ENCODE measurements at places on chromosomes 1 and 21. TPM values are rescaled to one million over a fixed set of nuclear protein-coding genes. Genes with fewer than 3 reads are reported as not detected.

CLDN14 gene
- polyA plus RNA-seq, result 2.4 TPM

SMAP2 gene
- polyA plus RNA-seq, result 23.0 TPM

GBP6 gene
- polyA plus RNA-seq, result not detected

GRCh38 chr1:54846716-54847284 is 40.2 kb downstream of the DHCR24 start:
- no peak for DNase-seq

- no peak for DNase-seq
These were observed 11.1 kb downstream of the CERS2 start for GRCh38 chr1:150963321-150964163.

DNA sequence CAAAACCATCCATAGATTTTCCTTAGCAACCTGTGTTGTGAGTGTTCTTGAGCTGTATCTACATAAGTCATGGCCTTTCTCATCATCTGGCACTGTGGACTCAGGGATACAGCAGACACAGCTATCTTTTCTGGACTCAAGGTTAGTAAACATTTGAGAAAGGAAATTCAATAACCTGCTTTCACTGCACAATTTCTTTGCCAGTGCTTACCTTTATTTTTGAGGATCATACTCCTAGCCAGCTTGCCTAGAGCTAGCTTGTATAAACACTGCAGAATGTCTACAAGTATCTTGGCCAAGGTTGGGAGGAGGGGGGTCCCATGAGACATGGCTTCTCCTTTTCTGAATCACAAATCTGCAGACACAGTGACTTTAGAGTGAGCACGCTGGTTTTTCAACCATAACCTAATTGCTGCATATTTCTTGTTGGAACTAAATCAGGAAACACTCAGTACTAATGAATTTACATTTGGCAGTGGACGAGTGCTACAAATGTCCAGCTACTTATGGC is 27.2 kb downstream of the ADAMTS5 start:
- no peak for DNase-seq

DNA sequence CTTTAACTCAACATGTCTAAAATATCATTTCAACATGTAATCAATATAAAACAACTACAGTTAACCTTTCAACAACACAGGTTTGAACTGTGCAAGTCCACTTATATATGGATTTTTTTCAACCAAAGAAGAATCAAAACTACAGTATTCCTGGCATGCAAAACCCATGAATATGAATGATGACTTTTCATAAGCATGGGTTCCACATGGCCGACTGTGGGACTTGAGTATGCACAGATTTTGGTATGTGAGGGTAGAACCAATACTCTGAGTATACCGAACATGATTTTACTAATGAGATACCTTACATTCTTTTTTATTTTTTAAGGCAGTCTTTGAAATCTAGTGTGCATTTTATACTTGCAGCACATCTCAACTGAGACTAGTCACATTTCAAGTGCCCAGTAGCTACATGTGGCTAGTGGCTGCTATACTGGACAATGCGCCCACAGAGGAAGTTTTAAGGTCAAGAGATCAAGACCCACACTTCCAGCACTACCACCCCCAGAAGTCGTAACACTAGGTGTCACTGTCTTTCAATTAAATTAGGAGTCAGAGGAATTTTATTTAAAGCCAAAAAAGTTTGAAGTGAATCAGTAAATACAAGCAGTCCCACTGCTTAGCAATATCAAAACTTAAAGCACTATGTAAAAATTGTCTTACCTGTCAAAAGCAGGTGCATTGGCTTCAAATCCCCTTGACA is 40.0 kb downstream of the SYNJ1 start:
- DNase-seq, result no peak

DNA sequence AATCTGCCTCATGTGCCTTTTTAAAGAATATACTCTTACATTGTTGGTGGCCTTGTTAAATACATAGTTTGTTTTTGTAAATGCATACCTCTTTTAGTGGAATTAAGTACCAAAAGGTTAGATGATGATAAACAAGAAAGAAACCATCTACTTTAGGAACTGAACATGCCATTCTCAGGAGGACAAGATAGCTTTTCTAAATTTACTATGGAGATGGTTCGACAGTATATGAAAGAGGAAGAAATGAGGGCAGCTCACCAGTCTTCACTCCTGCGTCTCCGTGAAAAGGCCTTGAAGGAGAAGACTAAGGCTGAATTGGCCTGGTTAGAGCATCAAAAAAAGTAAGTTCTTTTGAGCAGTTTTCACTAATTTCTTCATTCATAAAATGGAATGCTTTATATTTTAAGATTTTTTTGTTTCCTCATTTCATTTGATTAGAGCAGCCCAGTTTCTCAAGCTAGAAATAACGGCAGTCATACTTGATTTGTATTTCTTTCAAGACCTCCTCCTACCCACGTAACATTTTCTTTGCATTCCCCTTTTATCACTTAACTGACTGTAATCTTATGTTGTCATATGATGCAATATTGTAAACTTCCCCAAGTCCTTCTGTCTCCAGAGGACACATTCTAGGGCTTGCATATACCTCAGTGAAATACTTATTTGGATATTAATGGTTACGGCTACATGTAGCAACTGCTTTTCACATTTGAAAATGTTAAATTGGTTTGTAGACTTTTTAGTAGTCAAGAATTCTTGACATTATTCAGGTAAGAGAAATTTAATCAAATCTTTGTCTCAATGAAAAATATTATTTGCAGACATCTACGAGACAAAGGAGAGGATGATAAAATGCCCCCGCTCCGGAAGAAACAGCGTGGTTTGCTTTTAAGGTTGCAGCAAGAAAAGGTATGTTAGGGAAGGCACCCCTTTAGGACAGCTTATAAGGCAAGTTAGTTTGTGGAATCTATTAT is 99.3 kb downstream of the CEP350 start:
- DNase-seq, result no peak

DNA sequence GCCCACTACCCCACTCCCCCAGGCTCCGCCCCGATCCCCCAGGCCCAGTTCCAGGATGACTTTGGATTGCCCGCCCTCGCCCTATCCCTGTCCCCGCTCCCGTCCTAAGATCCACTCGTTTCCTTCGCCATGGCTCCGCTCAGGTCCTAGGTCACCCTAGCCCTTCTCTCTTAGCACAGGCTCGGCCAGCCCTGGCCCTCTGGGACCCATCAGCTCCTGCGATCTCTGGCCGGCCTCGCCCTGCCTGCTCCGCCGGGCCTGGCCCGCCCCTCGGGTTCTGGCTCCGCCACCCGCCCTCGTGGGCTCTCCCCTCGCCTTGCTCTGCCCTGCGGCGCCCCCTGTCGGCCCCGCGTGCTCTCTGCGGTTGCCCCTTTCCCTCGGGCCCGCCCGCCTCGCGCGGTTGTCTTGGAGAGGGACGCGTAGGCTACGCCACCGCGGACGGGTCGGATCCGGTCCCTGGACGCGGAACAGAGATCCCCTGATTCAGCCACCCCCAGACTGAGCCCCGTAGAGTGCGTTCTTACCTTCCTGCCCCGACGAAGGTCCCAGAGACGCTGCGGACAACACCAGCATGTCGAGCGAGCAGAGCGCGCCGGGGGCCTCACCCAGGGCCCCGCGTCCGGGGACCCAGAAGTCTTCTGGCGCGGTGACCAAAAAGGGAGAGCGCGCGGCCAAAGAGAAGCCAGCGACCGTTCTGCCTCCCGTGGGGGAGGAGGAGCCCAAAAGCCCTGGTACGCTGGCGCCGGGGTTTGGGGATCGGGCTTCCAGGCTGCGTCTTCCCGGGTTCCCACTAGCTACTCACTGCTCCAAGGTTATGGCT is at the start of gene LRRC71:
TSS of gene LRRC71 (plus strand) at position 400 of the 820 bp plus-strand sequence. CDS start at position 572, 172 bp downstream.
- DNase-seq, result peak; percentile 71

- DNase-seq, result no peak
These were observed 26.3 kb downstream of the HUNK start for GRCh38 chr21:31898933-31899630.

GRCh38 chr1:44676484-44677200 is 2.1 kb downstream of the ARMH1 start:
- DNase-seq, result no peak

DNA sequence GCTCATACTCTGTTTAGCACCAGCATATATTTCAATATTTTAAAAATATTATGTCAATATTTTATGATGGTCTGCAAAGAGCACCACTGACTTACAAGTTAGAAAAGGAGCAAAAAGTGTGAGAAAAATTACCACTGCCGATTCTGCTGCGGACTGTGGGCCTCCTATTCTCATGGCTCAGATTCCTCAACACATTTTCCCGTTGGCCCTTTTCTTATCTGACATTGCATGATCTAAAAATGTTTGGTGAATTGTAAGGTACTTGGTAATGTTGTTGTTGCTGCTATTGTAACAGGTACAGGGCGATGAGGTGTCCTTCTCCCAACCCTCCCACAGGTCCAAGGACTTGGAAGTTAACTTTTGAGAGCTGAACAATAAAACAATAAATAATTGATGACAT is 737 bp downstream of the C1orf162 start:
- no peak for DNase-seq

- no peak for DNase-seq
These were observed 40.5 kb downstream of the BRINP2 start for GRCh38 chr1:177211231-177211630.

GRCh38 chr1:161229896-161230295 is 4.0 kb downstream of the TOMM40L start:
- DNase-seq, result no peak

GRCh38 chr1:109535481-109535880 is 4.2 kb upstream of the GPR61 start:
- no peak for DNase-seq

Measured in right renal pelvis (tissue), 4 donors.